ENCODE measurements at places on chromosomes 2 and 18. TPM values are rescaled to one million over a fixed set of nuclear protein-coding genes. Genes with fewer than 3 reads are reported as not detected.
A peak's percentile ranks its signal among the peaks of the same experiment; 100 is the strongest.

Gene LYG2
- total RNA-seq = 16.0 TPM

Gene RAPH1
- 43.7 TPM for total RNA-seq

Gene ANKRD53
- total RNA-seq = 2.9 TPM

Gene PLGLB1
- total RNA-seq = 20.7 TPM

Gene IL1F10
- 23.2 TPM for total RNA-seq

Gene SRD5A2
- not detected for total RNA-seq

Gene TMEM247
- total RNA-seq = not detected

DNA sequence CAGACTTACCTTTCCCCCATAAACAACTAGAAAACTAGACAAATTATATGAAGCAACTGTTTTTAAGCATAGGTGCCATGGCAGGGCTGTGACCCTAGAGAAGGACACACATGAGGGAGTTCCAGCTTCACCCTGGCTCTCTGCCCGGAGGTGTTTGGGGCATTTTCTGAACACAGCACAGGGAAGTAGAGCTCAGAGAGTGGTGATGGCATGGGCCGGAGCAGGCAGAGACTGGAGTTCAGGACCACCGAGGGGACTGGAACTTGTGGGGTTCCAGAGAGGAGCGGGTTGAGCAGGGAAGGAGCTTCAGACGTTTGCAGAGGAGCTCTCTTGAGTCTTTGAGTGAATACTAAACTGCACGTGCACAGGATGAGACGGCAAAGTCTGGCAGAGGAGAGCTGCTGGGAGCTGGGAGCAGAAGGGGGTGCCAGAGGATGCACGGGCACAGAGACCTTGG, 26.5 kb upstream of the KLF11 start:
- no peak overlapping the region for H3K27ac ChIP-seq
- H3K36me3 ChIP-seq = no peaks in the 10 kb centered on the region
- no peak overlapping the region for H3K4me3 ChIP-seq
- no peak for DNase-seq

DNA sequence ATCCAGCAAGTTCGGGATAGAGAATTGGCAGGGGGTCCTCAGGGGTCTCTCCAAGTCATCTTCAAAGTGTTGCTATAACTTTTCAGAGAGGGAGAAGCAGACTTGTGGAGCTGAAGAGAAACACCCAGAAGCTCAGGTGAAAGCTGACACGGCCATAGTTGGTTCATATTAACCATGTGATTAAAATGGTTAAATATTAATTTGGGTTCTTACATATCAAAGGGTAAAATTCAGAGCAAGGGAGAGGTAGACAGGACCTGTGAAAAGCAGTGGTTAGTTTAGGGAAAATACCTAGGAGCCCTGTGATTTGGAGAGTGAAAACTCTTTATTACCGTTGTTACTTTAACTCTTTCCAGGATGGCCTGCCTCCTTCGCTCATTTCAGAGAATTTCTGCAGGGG, at the start of gene UGT1A6:
UGT1A6 (plus strand) TSS at position 243 of the 400 bp plus-strand sequence; CDS start at position 358, 115 bp downstream.
- H3K4me3 ChIP-seq = peak within 1 kb of the TSS; percentile 20
- no peaks in the 10 kb centered on the region for H3K36me3 ChIP-seq
- H3K27me3 ChIP-seq = no peaks in the 10 kb centered on the region
- DNase-seq = no peak
- H3K4me1 ChIP-seq = peaks cover 8% of the 10 kb centered on the region
- peak within 1 kb of the TSS; percentile 59 for H3K27ac ChIP-seq

DNA sequence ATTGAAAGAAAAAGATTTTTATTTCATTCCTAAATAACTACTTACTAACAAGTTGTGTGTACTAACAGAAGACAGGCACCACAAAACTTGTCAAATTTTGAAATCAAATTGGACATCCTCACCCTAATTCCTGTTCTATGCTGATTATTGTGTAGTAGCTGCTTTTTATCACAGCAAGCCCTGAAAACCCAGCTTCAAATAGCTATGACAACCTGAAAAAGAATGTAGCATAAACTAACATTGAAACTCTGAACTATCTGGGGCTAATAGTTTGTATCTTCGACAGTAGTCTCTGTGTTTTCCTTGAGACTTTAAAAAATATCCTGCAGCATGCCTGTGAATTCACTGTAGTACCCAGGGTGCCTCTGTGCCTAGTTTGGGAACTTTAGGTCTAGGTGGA, 122.6 kb downstream of the WDPCP start:
- H3K4me3 ChIP-seq = no peak overlapping the region
- H3K4me1 ChIP-seq = no peaks in the 10 kb centered on the region
- H3K36me3 ChIP-seq = peaks cover 14% of the 10 kb centered on the region
- DNase-seq = no peak
- H3K27me3 ChIP-seq = no peaks in the 10 kb centered on the region

- DNase-seq = peak; percentile 61
- H3K36me3 ChIP-seq = no peaks in the 10 kb centered on the region
- peaks cover 27% of the 10 kb centered on the region for H3K27me3 ChIP-seq
- peaks cover 9% of the 10 kb centered on the region for H3K4me1 ChIP-seq
Observed at GRCh38 chr2:197786010-197786877, 1.1 kb upstream of the BOLL start.

DNA sequence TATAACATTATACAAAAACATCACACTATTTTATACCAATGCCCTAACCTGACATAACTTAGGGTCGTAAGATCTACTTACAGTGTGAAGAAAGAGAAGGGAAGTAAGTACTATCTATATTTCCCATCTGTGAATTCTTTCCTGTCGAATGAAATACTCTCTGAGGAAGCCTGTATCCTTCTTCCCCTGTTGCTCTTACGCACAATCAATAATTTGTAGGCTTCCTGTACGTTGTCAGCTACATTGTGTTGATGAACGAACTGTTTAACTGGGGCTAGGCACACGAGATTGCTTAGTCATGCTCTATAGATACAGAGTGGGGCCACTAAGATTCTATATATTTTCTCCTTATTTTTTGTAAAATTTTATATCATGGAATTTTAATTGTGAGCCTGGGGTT, 1125.0 kb upstream of the CELF4 start:
- no peak overlapping the region for H3K4me3 ChIP-seq
- no peaks in the 10 kb centered on the region for H3K27me3 ChIP-seq
- no peaks in the 10 kb centered on the region for H3K36me3 ChIP-seq

DNA sequence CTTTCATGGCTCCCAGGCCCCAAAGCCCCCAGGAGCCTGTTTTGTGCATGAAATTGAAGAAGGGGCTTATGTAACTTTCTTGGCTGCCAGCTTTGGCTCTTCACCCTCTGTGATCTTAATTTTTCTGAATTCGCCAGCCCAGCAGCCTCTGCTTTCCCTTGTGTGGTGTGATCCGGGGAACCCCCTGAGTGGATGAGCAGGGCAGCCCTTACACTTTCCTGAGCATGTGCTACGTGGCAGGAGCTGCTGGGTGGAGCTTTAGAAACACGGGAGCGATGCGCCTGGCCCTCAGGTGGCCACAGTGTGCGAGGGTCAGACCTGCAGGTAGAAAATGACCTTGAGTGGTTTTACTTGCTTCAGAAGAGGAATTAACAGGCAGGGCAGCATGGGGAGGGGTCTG, 76.4 kb upstream of the MCFD2 start:
- H3K27ac ChIP-seq = no peak overlapping the region
- DNase-seq = no peak
- H3K4me1 ChIP-seq = peaks cover 34% of the 10 kb centered on the region
- peaks cover 49% of the 10 kb centered on the region for H3K36me3 ChIP-seq

GRCh38 chr2:11724151-11724550, 22.3 kb upstream of the LPIN1 start:
- H3K27me3 ChIP-seq = peaks cover 10% of the 10 kb centered on the region
- no peaks in the 10 kb centered on the region for H3K36me3 ChIP-seq
- H3K27ac ChIP-seq = no peak overlapping the region
- H3K4me3 ChIP-seq = no peak overlapping the region
- no peak for DNase-seq
- peaks cover 13% of the 10 kb centered on the region for H3K4me1 ChIP-seq

- no peaks in the 10 kb centered on the region for H3K27me3 ChIP-seq
- no peaks in the 10 kb centered on the region for H3K36me3 ChIP-seq
- peaks cover 9% of the 10 kb centered on the region for H3K4me1 ChIP-seq
- no peak overlapping the region for H3K27ac ChIP-seq
Observed at GRCh38 chr2:88098558-88098900, 29.3 kb downstream of the FABP1 start.

DNA sequence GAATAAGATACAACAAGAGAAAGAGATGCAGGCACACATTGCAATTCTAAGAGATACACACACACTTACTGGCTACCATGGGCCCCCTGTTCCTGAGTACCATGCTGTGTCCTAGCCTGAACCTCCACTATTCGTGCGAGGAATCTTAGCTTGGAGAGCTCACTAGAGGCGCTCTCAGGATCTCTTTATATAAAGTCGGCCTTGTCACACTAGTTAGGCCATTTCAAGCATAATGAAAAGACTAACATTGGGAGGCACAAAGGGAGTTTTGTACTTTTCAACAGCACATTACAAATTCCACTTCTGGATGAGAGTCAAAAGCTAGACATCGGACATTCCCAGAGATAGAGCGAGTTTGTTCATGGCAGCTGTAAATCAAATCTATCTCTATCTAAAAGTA, 365.2 kb downstream of the DSEL start:
- no peaks in the 10 kb centered on the region for H3K36me3 ChIP-seq
- no peaks in the 10 kb centered on the region for H3K27me3 ChIP-seq
- no peak for DNase-seq
- H3K4me3 ChIP-seq = no peak overlapping the region
- no peaks in the 10 kb centered on the region for H3K4me1 ChIP-seq

DNA sequence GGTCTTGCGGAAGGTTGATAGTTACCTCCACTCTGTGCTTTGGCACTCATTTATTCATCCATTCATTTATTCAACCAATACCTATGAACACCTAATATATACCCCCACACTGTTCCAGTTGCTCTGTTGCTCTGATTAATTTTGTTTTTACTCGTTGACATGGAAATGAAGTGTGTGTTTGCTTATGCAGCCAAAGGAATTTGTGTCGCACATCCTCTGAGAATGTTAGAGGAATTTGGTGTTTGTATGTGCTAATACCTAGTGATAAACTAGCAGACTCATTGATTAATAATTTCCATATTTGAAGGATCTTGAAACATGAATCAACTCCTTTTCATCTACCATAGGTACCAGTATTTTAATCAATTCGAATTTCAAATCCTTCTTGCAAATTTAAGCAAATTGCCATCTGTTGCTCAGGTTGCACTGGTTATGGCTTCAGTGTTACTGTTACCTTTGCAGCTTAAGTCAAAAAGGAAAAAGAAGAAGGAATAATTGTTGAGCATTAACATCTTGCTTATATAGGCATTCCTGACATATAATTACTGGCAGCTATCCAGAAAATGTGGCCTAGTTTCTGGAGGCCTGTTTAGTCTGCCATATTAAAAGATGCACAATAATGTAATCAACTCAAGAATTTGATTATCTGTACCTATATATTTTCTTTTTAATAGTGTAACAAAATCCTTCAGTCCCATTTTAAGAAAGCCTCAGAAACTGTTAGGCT, 25.7 kb upstream of the CRIM1 start:
- DNase-seq = no peak
- no peaks in the 10 kb centered on the region for H3K27me3 ChIP-seq
- H3K36me3 ChIP-seq = no peaks in the 10 kb centered on the region

GRCh38 chr2:196464311-196464710, 175.2 kb upstream of the CCDC150 start:
- H3K27me3 ChIP-seq = no peaks in the 10 kb centered on the region
- no peak for DNase-seq
- H3K36me3 ChIP-seq = no peaks in the 10 kb centered on the region

- H3K27me3 ChIP-seq = no peaks in the 10 kb centered on the region
- no peaks in the 10 kb centered on the region for H3K4me1 ChIP-seq
- no peaks in the 10 kb centered on the region for H3K36me3 ChIP-seq
- no peak overlapping the region for H3K4me3 ChIP-seq
- H3K27ac ChIP-seq = no peak overlapping the region
Observed at GRCh38 chr2:28216331-28216730, 176.3 kb upstream of the FOSL2 start.

DNA sequence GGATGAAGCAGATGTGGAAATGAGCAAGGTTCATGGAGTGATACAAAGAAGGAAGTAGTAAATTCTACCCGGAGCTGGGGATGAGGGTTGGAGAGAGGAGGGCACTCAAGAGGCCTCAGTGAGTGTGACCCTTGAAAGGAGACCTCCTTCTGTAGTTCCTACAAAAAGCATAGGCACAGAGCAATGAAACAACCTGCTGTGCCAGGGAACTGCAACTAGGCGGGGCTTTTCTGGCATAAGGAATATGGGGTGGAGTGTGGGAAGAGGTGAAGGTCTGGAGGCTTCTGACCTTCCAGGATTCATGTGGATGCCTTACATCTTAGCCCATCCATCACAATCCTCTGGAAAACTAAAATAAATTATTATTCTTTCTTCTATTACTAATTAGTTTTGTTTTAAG, 25.5 kb upstream of the PGAP1 start:
- H3K4me3 ChIP-seq = no peak overlapping the region
- H3K4me1 ChIP-seq = peaks cover 4% of the 10 kb centered on the region
- no peak overlapping the region for H3K27ac ChIP-seq
- H3K27me3 ChIP-seq = no peaks in the 10 kb centered on the region

DNA sequence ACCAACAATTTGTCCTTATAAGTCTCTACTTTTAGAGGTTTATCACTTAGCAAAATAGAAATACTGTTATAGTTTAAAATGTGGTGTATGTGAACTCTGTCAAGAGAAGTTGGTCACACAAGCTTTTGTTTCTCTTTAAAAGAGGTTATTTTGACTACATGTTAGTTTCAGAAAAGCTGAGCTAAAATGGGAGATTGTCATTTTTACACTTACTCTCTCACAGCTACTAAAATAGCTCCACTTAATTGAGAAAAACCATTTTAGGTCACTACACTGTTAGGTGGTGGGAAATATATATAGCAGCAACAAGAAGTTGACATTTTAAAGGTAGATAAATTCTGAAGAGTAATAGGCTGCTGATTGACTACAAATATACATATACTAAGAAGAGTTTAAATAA, 161.5 kb upstream of the KCNJ3 start:
- DNase-seq = no peak
- no peak overlapping the region for H3K4me3 ChIP-seq
- no peaks in the 10 kb centered on the region for H3K4me1 ChIP-seq
- no peaks in the 10 kb centered on the region for H3K27me3 ChIP-seq
- H3K27ac ChIP-seq = no peak overlapping the region
- H3K36me3 ChIP-seq = no peaks in the 10 kb centered on the region

GRCh38 chr2:212381428-212382102, 157.0 kb downstream of the ERBB4 start:
- no peak for DNase-seq
- H3K36me3 ChIP-seq = no peaks in the 10 kb centered on the region
- H3K27me3 ChIP-seq = no peaks in the 10 kb centered on the region
- H3K4me1 ChIP-seq = no peaks in the 10 kb centered on the region
- no peak overlapping the region for H3K27ac ChIP-seq

DNA sequence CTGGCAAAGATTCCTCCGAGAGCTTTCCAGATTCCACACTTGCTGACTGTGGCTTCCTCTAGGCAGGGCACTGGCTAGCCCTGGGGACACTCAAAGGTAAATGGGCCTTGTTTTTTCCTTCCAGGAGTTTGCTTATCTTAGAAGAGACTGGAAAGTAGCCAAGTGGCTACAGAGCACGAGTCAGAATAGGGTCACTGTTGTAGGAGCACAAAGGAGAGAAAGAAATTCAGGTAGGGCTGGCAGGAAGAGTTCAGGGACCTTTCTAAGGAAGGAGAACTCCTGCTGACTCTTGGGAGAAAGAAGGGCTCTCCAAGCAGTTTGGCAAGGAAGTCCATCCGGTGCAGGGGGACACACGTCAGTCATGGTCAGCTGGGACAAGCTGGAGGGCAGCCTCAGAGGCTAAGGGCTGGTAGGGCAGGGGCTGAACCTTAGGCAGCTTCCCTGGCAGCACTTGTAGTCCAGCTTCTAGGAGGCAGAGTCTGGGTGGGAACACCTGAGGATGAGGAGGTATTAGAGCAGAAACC, 39.5 kb downstream of the NIFK start:
- H3K36me3 ChIP-seq = no peaks in the 10 kb centered on the region
- H3K4me3 ChIP-seq = no peak overlapping the region
- H3K4me1 ChIP-seq = peaks cover 15% of the 10 kb centered on the region
- H3K27me3 ChIP-seq = no peaks in the 10 kb centered on the region
- DNase-seq = no peak

Data from suprapubic skin (tissue), 4 donors.